CD4-positive, alpha-beta T cell treated with Interleukin-4 for 1 hour (primary cell): ENCODE measurements at places on chromosomes 11 and 22.

DNA sequence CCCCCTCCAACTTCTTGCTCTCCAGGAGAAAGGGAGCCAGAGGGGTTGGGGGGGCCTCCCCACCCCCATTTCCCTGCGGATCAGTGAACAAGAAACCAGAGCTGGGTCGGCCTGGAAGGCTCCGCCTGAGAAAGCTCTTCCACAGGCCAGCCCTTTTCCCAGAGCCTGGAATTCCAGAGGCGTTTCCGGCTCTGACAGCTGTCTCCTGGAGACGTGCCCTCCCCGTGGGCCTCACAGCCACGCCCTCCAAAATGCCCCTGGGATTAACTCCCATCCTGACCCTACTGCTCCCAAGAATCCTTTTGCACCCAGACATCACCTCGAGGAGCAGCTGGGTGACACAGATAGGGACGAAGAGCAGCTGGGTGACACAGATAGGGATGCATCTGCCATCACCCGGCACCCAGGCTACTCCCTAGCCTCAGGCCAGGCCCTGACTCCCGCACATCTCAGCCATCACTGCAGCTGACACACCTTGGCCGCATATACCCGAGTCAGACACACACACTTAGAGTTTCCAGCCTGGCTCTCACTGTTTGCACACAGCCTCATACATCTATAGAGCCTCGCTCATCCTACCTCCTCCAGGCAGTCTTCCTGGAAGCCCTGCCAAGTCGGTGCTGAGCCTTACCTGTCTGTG, 7.6 kb upstream of the CDC42EP1 start:
- DNase-seq: no peak

DNA sequence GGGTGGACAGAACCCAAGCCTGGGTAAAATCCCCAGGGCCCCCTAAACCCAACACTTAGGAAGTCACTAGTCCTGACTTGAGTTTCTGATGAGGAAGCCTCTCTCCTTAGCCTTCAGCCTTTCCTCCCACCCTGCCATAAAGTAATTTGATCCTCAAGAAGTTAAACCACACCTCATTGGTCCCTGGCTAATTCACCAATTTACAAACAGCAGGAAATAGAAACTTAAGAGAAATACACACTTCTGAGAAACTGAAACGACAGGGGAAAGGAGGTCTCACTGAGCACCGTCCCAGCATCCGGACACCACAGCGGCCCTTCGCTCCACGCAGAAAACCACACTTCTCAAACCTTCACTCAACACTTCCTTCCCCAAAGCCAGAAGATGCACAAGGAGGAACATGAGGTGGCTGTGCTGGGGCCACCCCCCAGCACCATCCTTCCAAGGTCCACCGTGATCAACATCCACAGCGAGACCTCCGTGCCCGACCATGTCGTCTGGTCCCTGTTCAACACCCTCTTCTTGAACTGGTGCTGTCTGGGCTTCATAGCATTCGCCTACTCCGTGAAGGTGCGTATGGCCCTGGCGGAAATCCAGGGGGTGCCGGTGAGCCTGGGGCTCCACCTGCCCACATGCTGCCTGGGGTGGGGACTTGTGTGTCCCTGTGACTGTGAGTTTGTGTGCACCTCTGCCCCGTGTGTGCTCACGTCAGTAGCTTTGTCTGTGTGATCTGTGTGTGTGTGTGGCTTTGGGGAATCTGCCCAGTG, at the start of gene IFITM1:
TSS of gene IFITM1 (plus strand) at position 254 of the 767 bp plus-strand sequence. CDS start at position 385, 131 bp downstream.
- peak; percentile 73 for DNase-seq

- DNase-seq: no peak
Measured at GRCh38 chr22:22371031-22371541, 126.5 kb downstream of the VPREB1 start.

DNA sequence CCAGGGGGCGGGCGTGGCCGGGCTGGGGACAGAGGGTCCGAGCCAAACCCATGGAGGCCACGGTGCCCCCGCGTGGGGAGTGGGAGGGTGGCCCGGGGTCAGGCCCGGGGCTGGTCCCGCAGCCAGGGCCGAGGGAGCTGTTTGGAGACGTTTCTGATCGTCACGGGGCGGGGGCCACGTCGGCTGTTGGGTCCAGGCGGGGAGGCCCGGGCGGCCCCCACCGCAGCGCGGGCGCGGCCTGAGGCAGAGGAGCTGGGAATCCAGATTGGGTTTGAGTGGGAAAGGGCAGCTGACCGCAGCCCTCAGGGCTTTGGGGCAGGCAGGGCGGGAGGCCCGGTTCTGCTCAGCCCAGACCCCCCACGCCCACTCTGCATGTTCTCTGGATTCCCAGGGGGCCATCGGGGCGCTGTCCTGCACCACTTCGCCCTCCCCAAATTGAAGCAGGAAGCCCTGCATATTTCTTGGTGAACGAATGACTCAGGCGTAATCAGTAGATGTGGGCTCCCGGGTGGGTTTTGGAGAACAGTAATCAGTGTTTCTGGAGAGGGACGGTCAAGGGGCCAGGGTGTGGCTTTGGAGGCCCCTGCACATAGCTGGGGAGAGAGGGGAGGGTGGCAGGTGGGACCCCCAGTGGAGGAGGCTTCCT, 583 bp downstream of the MRPL23 start:
- no peak for DNase-seq

GRCh38 chr11:19868281-19868821, 155.7 kb downstream of the NAV2 start:
- DNase-seq: no peak

DNA sequence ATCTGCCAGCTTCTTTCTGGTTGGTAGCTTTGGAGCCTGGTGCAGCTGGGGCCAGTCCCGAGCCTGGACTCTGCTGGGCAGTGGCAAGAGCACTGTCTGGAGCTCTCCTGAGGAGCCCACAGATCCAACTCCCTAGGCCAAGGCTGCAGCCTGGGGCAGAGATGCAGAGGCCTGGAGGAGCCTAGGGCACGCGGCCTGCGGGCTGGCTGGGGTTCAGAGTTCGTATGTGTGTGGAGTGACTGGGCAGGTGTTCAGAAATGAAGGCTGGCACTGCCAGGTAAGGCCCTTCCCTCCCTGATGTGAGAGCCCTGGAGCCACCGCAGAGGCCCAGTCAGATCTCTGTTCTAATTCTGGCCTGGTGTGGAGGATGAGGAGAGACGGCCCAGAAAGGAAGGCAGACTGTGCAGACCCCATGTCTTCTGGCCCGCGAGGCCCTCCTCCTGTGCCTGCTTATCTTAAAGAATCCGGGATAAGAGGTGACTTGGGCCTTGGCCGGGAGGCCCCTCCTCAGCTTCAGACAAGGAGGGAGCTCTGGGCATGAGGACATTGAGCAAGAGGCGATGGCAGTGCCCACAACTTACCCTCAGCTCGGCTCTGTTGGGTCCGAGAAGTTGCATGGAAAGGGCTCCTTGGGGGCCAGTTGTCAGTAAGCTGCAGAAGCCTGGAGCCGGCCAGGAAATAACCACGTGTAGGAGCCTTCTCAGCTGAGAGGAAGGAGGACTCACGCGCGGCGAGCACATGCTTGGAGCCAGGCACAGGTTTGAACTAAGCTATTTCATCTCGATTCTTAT, 62.2 kb upstream of the B3GAT1 start:
- no peak for DNase-seq
